ENCODE measurements at places on chromosomes 12 and 14.
A peak's percentile ranks its signal among the peaks of the same experiment; 100 is the strongest.

GRCh38 chr14:99674064-99674650 lies 9.9 kb upstream of the CYP46A1 start:
- no peak for DNase-seq

GRCh38 chr12:54658306-54659264 lies 10.4 kb upstream of the DCD start:
- peak; percentile 30 for DNase-seq

GRCh38 chr14:31232081-31232480 lies 24.5 kb upstream of the HECTD1 start:
- DNase-seq: no peak

DNA sequence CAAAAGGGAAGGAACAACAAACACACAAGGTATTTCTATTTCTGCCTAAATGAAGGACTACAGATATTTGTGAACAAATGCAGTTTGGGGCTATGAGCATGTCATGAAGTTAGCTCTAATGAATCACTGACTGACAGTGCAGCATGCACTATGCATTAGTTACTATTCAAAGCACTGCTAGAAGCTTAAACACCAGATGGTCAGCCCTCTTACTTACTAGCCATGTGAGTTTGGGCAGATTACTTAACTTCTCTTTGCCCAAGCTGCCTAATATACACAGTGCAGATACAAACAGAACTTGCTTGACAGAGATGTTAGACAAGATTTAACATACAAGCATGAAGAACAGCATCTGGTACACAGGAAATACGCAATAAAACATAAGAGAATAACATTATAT lies 96.0 kb downstream of the ATXN2 start:
- no peak for DNase-seq

GRCh38 chr12:44380861-44381260 lies 495.3 kb downstream of the NELL2 start:
- DNase-seq: no peak

All from stimulated activated CD8-positive, alpha-beta memory T cell treated with anti-CD3 and anti-CD28 coated beads, Interleukin-7, amount 100 ng/mL, for 48 hours (primary cell).